ENCODE measurements at places on chromosomes 3 and 15.

GRCh38 chr15:67825881-67826716 is 790 bp downstream of the SKOR1 start:
- DNase-seq: no peak

DNA sequence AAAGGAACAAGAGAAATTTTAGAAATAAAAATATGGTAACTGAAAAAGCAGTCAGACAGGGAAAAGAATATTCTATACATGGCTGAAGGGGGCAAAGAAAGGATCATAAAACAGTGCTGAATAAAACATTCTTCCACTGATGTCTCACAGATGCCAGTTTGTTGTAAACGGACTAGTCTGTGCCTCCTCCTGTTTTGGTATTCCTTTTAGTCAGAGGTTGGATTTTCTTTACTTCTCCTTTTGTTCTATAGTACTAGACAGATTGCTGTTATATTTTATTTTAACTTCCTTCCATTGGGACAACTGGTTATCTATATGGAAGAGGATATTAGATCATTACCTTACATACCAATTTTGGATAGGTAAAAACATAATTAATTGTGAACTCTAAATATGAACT is 16.0 kb upstream of the GNB5 start:
- no peak for DNase-seq

- no peak for DNase-seq
Measured at GRCh38 chr3:134464064-134464688, 21.6 kb downstream of the ANAPC13 start.

DNA sequence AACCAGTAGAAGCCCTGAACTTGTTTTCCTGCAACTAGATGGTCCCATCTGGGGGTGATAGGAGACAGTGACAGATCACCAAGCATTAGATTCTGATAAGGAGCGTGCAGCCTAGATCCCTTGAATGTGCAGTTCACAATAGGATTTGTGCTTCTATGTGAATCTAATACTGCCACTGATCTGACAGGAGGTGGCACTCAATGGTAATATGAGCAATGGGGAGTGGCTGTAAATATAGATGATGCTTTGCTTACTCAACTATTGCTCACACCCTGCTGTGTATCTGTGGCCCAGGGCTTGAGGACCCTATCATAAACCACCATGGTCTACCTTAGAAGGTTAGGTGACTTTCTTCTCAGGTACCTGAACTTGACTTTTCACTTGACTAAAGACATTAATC is 417.1 kb upstream of the ARHGEF26 start:
- no peak for DNase-seq

DNA sequence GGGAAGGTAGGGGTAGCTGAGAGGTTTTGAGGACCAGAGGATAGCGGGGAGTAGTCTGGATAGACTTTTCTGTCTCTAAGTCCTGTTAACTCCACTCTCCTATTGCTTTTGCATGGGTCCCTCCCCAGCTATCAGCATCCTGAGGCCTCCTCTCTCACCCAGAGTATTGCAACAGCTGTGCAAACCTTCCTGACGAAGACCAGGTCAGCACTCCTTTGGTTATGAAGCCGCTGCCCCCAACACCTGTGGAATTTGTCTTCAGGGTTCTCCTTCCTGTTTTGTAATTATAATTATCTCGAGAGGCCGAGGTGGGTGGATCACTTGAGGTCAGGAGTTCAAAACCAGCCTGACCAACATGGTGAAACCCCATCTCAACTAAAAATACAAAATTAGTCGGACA is 24.8 kb downstream of the TYRO3 start:
- no peak for DNase-seq

GRCh38 chr15:35252351-35252865 is 167.3 kb upstream of the NANOGP8 start:
- no peak for DNase-seq

DNA sequence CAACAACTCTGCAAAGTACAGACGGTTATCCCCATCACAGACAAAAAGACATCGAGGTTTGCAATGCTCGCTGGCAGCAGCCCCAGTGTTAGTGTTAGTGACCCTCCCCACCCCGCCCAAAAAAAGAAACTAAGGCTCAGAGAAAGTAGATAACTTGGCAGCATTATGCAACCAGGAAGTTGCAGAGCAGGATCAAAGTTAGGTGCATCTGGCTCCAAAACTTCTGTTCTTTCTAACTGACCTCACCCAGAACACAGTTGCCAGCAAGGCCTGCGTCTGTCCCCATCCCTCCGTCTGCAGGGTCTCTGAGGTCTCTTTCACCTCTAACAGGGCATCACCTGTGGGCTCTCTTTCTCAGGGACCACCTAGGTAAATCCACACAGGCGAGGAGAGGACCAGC is 51.5 kb downstream of the BDH1 start:
- DNase-seq: no peak

DNA sequence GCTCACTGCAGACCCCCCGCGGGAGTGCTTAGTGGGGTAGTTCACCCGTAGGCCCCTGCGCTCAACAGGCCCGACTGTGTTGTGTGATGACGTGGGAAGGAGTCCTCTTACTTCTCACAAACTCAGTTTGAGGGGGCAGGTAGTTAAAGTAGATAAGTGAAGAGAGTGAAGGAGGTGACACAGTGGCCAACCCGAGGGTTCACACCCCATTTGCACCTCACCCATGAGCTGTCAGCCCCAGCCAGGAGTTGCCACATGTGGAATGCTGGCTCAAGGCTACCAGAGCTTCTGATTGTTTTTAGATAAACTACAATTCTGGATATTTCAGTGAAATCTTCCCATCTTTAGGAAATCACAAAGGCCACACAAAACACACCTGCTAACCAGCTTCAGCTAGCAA is 64.1 kb upstream of the ABHD17C start:
- DNase-seq: no peak
